ENCODE measurements at places on chromosomes 2 and 18. TPM values are rescaled to one million over a fixed set of nuclear protein-coding genes. Genes with fewer than 3 reads are reported as not detected.

Gene TCF23
- total RNA-seq, result 0.07 TPM

Gene RIOK3
- total RNA-seq, result 72.8 TPM

DNA sequence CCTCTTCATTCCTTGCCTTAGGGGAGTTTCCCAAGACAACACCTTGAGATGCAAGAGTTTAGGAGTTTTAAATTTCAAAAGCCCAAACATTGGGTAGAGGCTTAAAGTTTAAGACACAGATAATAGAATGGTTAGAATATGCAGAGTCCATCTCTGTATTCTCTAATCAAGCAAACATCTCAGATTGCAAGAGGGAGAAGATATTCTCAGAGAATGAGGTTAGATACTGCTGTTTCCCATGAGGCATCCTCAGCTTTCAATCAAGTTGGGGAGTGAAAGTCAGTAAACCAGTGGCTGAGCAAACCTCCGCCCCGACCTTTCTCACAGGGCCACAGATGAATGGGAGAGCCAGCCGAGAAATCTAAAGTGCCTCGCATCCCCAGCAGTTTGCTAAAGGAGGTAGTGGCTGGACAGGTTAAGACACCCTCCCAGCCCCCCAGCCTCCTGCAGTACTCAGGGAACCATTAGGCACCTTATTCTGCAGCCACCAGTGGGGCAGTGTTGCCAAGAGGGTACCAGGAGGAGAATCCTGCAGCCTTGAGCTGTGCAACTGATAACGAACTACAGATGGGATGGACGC lies 30.0 kb downstream of the FBXO36 start:
- DNase-seq, result no peak

DNA sequence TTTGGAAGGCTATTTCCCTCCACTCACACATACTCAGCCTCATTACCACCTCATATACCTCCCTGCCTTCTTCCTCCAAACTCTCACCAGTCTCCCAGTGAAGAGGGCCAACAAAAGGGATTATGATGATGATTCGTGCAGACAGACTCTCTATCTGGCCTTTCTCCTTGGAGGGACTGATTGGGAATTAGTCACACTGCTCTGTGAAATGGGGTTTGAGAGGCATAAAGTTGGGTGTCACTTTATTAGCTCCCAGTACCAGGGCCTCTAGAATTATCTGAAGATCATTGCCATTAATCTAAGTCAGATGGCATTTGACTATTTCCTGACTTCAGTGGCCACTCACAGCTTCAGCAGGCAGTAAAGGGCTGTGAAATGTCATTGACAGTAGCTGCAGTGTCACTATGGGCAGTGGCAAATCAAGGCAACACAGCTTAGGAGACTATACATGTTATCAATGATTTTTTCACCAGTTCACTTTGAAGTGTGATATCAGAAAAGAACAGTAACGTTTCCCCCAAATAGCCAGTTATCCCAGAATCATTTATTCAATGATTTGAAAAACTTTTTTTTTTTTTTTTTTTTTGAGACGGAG lies 17.4 kb downstream of the CNRIP1 start:
- no peak for DNase-seq

DNA sequence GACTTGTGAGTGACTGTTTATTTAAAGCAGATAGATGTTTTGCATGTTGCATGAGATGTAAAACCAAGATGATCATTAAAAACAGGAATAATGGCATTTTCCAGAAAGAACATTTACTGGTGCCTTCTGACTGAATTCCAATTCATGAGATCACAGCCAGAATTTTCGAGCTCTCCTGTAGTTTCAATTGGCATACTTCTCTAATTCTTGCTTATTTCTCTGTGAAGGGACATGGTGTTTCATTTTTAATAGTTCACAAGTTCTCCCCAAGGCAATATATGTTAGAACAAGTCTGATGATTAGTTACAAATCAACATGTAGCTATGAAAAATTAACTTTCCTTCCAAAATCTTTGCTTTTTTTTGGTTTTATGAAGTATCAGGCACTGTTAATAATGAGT lies 105.7 kb downstream of the PDE1A start:
- no peak for DNase-seq

DNA sequence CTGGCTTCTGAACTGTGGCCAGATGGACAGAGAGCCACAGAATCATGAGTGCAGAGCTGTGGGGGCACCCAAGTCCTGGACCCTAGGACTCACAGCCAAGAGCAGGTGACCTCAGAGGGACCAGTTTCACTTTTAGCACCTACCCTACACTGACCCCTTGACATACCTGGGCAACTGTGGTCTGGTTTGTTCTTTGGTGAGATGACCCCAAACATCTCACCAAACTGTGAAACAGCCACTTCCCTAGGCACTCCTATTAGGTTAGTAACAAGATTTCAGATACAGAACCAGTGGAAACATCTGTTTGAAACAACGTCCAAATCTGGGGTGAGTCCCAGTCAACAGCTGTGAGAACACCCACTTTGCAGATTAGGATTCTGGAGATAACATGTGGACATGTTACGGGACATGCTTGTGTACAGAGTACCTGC lies 1.9 kb upstream of the ZFP36L2 start:
- no peak for DNase-seq

GRCh38 chr18:67269206-67269605 lies 247.3 kb downstream of the DSEL start:
- no peak for DNase-seq

DNA sequence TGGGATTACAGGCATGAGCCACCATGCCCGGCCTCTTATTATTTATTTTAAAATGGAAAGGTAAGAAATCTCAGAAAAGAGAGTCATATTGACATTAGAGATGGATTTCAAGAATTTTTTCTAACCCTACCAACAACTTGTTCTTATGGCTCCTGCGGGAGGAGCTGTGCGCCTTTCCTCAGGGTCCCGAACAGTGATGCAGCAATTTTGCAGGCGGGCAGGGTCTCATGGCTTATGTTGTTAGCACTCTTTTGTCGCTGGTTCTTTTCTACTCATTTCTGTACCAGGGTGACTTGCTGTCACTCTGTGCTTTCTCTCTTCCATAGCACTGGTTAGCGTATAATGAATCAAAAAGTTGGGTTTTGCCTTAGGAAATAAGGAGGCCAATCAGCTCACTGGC lies 148.8 kb upstream of the DLGAP1 start:
- no peak for DNase-seq

- no peak for DNase-seq
These were observed 70.0 kb downstream of the FIGN start for GRCh38 chr2:163665817-163666216.

- no peak for DNase-seq
These were observed 31.6 kb downstream of the CYP26B1 start for GRCh38 chr2:72116081-72116533.

DNA sequence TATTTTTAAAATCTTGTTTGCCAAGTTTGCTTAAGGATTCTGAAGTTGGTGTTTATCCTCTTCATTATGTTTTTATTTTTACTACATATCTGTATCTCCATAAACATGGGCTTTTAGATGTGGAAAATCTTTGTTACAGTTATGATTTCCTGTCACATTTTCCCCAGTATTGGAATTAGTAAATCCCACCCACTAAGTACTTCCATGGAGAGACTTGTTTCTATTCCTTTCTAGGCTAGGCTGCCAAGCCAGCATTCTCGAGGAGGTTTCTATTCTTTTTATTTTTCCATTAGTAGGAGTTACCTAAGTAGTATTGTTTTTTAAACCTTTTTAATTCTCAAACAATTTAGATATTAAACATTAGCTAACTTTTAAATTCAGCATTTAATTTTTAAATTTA lies 22.1 kb downstream of the PKP4 start:
- no peak for DNase-seq

DNA sequence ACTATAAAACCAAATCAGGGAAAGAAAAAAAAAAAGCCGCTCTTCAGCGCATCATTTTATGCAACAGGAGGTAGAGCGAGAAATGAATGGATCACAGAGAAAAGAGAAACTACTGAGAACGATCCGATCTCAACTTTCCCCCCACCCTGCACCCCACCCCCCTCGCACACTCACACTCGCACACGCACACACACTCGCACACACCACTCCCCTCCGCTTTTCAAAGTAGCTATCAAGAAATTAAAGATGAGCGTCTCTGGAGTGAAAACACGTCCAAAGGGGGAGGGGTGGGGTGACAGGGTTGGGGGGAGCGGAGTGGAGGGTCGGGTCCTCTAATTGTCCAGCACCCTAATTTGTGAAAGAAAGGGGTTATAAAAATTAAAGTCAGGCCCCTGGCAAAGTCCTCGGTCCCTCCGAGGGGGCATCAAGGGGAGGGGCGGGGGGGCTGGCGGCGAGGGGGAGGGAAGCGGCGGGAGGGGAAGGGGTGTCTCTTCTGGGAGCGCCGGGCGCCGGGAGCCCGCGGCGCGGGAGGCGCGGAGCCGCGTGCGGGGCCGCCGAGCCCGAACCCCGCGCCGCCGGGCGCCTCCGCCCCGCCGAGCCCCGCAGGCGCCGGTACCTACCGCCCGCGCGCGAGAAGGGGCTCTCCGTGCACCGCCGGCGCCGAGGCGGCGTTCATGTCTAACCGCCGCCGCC lies 428 bp downstream of the TCF4 start:
- no peak for DNase-seq

DNA sequence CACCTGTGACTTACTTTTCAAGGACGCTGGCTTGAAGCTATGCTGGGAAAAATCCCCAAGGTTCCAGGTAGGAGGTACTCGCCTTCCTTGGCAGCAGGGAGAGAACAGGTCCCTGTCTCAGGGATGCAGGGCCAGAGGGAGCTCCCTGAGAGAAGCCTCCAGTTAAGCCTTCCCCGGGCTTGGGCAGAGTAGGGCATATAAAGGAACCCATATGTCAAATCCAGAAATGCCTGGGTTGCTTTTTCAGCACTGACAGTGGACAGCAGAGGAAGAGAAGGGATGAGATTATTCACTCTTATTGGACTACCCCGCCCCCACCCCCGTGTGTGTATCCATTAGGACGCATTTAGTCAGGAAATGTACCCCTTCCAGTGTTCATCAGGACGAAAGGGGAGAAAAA lies 89.3 kb upstream of the TEX51 start:
- DNase-seq, result no peak

DNA sequence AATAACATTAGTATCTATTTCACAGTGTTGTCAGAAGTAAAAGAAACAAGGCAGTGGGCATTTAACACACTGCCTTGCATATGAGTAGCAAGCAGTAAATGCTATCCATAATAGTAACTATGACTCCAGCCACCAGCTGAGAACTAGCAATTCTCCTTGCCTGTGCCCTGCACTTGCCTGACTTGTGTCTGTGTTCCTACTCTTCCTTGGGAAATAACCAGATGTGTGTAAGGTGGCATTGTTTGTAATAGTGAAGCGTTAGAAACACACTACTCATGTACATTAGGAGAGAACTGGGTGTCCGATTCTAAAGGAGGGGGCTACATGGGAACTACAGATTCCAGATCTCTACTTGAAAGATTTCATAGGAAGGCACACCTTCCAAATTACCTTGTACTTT lies 197.8 kb downstream of the STK39 start:
- no peak for DNase-seq

DNA sequence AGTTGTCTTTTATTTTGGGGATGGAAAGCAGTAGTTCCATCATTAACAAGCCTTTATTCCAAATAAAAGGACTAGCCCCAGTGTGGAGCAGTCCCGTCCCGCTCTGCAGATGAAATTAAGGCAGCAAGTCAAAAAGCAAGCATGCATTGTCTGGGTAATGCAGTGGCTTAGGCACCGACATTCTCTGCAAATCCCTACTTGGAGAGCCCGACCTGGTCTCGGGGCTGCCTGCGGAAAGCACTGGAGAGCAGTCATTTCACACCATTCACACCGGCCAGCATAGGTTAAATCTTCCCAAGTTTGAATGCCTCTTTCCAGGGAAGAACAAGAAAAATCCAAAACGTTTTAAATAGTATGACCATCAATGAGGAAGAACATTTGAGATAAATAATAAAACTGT lies 24.4 kb upstream of the RAB12 start:
- no peak for DNase-seq

GRCh38 chr2:96258166-96259022 lies 7.4 kb downstream of the TMEM127 start:
- DNase-seq, result no peak

Measured in activated naive CD4-positive, alpha-beta T cell treated with anti-CD3 and anti-CD28 coated beads, Interleukin-2, amount 50 U/mL, for 72 hours (primary cell).